ENCODE measurements at places on chromosomes 3 and 15.
A peak's percentile ranks its signal among the peaks of the same experiment; 100 is the strongest.

GRCh38 chr3:135694142-135694541 lies 271.4 kb upstream of the PPP2R3A start:
- DNase-seq, result no peak

GRCh38 chr3:119776304-119776703 lies 5.6 kb upstream of the NR1I2 start:
- DNase-seq, result no peak

DNA sequence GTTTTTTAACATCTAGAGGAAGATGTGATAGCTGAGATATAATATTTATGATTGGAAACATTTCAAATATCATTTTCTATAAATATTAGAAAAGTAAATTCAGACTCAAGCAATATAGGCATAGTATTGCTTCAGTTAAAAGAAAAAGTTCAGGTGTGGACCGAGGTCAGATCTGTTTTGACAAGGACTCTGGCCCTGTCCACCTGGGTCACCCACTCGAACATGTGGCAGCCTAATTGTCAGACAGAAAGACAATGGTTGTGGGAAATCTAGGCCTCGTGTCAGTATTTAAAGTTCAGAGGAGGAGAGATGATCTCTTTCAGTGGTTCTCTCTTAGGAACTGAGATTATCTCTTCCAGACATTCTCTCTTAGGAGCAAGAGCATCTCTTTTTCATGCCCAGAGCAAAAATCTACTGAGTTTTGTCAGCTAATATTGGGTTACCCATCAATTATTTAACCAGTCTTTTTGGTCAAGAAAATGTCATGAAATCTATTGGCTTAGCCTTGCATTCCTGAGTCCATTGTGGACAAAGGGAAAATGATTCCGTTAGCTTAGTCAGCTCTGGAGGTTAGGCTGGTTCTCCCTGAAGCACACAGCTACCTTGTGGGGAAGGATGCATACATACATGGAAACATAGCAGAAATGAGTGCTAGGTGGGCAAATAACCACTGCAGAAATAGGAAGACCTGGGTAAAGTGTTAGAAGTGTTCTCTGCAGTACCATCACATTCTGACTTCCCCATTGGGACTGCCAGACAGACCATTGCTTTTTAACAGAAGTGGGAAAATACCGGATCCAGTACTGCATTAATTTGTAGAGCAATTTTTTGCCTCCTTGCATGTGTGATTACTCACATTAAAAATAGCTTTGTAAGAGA lies 343.3 kb downstream of the GRM7 start:
- no peak for DNase-seq

- no peak for DNase-seq
These were observed 33.1 kb downstream of the RASGRP1 start for GRCh38 chr15:38531509-38531908.

DNA sequence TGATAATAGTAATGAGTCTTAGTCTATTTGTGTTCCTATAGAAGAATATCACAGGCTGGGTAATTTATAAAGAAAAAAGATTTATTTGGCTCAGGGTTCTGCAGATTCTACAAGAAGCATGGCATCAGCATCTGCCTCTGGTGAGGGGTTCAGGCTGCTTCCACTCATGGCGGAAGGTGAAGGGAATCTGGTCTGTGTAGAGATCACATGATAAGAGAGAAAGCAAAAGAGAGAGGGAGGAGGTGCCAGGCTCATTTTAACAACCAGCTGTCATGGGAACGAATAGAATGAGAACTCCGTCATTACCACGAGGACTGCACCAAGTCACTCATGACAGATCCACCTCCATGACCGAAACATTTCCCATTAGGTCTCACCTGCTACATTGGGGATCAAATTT lies 664.0 kb upstream of the SGO1 start:
- no peak for DNase-seq

- DNase-seq, result peak; percentile 56
These were observed 98.9 kb upstream of the PIAS1 start for GRCh38 chr15:67955252-67955651.

- no peak for DNase-seq
These were observed 120.1 kb upstream of the PRICKLE2 start for GRCh38 chr3:64345371-64345770.

DNA sequence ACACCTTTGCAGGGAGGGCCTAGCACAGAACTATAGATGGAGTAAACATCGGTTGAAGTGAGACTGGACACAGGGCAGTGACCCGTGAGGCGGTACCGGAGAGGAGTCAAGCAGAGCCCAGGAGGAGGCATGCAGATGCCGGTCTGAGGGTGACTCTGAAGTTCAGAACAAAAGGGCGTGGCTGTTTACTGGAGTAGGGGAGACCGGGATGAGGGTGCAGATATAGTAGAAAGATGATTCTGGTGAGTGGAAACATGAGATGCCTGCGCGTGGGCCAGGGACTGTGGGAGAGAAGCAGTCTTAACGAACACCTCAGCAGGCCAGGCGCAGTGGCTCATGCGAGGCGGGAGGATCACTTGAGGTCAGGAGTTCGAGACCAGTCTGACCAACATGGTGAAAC lies 113.1 kb downstream of the NSMCE3 start:
- no peak for DNase-seq

DNA sequence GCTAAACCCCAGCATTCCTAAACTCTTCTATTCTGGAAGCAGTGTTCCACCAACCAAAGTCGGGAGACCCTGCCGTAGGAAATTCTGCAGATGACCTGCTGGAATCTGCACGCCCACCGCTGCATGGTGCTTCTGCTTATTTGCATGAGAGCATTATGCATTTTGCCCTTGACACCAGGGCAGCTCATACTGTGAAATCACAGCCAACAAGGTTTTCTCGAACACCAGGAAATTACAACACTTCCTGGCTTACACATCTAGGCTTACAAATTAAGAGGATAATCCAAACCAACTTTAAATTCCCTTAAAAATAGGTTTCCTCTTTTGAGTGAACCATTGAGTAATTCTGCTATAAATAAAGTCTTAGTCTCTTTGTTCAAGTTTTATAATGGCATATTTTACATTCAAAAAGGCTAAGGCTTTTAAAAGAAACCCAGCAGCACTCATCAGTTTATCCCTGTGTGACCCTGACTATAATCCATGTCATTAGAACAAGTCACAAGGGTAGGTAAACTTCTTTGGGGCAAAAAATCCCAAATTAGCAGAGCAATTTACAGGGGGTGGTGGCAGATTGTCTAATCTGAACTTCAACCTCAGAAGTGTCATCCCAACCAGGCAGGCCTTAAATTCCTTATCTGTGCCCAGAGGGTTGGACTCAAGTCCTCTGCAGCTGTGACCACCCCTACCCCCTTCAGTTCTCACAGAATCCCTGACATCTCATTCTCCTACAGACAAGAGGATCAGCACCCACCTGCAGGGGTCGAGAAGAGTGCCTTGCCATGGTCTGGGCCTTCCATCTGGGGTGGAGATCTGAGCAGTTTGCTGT lies 33.5 kb upstream of the RBP1 start:
- peak; percentile 54 for DNase-seq

- DNase-seq, result no peak
These were observed 151.4 kb upstream of the SEMA6D start for GRCh38 chr15:47565949-47566348.

DNA sequence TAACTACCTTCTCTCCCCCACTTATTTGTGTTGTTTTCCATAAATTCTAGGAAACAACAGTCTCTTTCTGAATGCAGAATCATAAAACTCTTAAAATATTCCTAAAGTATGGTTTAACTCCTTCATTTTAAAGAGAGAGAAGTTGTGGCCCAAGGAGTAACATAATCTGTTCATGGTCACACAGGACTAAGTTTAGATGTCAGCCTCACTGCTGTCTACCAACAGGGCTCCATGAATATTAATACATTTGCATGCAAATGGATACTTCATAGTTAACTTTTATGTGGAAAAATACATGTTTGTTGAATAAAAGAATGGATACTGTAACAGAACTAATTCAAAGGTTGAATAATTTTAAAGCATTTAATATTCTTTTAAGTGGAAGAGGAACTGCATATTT lies 18.5 kb upstream of the IL1RAP start:
- no peak for DNase-seq

- DNase-seq, result peak; percentile 58
These were observed 253.9 kb downstream of the CACNA2D3 start for GRCh38 chr3:54376142-54376807.

DNA sequence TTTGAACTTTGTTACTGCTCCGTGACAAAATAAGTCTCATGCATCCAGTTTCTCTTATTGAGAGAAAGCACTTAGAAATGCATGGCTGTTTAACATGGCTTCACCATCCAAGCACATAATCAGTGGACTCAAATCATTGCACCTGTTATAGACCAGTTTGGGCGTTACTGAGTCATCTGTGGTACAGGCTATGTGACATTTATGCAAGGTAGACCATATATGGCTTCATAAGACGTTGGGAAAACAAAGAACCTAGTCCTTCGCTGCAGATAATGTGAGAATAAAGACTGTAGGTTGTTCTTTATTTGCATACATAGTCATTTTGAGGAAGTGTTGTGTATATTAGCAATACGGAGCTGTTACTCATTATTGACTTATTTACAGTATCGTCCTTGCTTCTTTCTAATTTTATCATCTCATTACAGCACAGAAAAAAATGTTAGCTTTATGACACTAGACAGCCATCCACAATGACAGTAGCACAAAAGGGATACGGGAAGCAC lies 374.7 kb downstream of the IL5RA start:
- no peak for DNase-seq

DNA sequence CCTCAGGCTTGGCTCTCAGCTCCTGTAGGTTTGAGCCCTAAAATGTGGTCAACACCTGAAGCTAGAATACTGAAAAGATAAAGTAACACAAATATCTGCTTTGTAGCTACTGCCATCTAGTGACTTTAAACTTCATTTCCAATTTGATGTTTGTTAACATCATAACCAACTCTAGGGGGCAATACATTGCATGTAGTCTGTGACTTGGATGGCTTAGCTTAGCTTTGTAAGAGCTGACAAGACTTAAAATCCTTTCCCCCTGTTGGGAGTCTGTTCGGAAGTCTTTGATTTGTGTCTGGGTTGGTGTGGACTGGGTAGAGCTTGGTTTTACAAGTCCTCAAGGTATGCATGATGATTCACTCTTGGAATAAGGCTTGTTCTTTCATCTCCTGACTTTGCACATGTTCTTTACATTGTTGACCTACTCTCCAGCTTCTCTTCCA lies 51.7 kb downstream of the SCN11A start:
- DNase-seq, result peak; percentile 88

GRCh38 chr3:127729556-127730056 lies 56.9 kb downstream of the ABTB1 start:
- peak; percentile 89 for DNase-seq

- DNase-seq, result no peak
These were observed 112.3 kb downstream of the PTPRG start for GRCh38 chr3:61673651-61674050.

- peak; percentile 1 for DNase-seq
These were observed 361.6 kb downstream of the ROBO1 start for GRCh38 chr3:79406175-79406574.

DNA sequence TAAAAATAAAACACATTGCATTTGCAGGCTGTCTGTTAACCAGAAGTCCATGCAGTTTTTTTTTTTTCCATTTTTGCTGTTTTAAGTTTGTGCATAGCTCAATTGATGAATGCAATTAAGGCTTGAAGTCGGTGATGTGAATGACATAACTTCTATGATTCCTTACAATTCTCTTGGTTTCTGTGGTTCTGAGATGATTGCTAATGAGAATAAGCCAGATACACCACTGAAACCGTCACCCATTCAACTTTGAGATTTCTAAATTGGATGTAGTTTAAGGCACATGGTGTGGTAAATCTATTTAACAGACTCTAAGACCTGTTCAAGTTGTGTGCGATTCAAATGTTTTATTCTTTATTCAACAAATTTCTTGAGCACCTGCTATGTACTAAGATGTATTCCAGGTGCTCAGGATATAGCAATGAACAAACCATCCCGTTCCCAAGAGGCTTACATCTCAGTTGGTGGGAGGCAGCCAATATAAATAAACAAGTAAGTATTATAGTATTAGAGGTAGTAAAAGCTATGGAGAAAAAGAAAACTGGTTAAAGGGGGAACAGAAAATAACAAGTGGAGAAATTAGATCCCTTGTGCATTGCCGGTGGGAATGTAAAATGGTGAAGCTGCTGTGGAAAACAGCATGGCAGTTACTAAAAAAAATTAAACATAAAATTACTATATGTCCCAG lies 4.0 kb downstream of the ITPR1 start:
- DNase-seq, result no peak

DNA sequence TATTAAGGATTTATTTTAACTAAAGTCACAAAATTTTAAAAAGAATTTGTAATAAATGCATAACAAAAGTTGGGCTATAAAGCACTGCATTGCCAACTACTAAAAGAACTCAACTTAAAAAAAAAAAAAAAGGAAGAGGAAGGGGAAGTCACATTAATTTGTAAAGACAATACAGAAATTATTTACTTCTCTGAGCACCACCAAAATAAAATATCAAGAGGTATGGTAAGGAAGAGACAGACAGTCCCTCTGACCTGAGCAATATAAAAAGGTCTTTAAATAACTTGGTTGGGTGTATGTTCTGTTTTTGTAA lies 83.5 kb downstream of the UACA start:
- DNase-seq, result no peak

GRCh38 chr15:27458345-27459084 lies 487.5 kb downstream of the GABRG3 start:
- no peak for DNase-seq

DNA sequence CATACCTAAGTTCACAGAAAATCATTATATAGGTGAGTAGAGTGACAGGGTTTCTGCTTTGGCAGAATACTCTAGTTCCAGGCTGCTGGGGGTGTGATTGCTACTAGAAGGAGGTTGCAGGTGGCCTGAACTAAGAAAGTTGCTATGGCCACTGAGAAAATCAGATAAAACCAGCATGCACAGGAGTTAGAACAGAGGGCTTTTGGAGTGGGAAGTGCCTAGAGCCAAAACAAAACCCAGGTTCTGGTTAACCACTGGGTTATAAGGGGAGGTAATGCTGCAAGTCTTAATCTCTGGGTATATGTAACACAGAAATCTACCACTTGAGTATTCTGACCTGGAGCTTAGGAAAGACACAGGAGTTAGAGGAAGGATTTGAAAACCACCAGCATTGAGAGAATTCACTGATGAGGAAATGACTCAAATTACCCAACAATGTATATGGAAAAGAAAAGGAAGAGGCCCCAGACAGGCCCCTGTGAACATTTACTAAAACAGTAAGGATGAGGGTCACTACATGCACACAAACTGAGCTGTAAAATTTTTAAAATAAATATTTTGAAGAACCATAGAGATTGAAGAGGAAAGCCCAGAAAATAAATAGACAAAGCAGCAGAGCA lies 60.0 kb downstream of the PLOD2 start:
- DNase-seq, result peak; percentile 10

DNA sequence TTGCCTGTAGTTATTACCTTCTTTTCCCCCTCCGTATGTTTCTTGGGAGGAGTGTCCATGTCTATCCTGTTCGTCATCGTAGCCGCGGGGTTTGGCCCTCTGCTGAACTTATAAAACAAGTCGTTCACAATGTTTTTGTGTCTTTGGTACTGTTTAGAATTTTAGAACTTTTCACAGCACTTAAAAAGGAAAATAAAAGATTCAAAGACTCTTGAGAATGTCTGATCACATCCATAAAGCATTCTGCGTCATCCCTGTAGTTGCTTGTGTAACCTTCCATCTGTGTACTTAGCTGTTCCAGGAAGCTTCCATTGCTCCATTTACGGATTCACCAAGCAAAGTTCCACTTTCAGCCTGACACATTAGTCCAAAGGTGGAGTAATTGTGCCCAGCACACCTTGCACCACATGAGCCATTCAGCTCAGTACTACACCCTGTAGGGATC lies 677.1 kb upstream of the NR2F2 start:
- DNase-seq, result no peak

GRCh38 chr3:172283841-172284357 lies 164.4 kb downstream of the GHSR start:
- peak; percentile 30 for DNase-seq
